ENCODE measurements at places on chromosomes 11 and 22.

DNA sequence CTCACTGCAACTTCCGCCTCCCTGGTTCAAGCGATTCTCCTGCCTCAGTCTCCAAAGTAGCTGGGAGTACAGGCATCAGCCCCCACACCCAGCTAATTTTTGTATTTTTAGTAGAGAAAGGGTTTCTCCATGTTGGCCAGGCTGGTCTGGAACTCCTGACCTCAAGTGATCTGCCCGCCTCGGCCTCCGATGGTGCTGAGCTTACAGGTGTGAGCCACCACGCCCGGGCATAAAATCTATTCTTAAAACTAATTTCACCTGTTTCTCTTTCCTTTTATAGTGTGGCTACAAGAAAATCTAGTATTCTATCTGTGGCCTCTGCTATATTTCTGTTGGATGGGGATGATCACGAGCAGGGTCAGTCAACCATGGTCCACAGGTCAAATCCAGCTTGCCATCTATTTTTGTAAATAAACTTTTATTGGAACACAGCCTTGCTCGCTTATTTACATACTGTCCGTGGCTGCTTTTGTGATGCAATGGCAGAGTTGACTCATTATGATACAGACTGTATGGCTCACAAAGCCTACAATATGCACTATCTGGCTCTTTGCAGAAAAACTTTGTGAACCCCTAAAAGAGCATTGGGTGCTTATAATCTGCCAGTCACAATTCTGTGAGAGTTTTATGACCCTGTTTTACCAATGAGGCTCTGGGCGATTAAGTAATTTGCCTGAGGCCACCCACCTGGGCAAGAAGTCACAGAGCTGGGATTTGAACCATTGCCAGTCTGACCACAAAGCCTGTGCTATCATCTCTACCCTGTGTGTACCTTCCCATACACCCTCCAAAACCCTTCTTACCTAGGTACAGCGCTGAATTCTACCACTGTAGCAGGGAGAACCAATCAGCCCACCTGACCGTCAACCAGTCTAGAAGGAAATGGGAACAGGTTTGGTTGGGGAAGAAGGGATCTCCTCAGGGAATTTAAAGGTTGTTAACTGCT lies 28.3 kb downstream of the SLC1A2 start:
- no peak for DNase-seq

GRCh38 chr11:13963169-13963948 lies 836 bp downstream of the SPON1 start:
- peak; percentile 63 for DNase-seq

DNA sequence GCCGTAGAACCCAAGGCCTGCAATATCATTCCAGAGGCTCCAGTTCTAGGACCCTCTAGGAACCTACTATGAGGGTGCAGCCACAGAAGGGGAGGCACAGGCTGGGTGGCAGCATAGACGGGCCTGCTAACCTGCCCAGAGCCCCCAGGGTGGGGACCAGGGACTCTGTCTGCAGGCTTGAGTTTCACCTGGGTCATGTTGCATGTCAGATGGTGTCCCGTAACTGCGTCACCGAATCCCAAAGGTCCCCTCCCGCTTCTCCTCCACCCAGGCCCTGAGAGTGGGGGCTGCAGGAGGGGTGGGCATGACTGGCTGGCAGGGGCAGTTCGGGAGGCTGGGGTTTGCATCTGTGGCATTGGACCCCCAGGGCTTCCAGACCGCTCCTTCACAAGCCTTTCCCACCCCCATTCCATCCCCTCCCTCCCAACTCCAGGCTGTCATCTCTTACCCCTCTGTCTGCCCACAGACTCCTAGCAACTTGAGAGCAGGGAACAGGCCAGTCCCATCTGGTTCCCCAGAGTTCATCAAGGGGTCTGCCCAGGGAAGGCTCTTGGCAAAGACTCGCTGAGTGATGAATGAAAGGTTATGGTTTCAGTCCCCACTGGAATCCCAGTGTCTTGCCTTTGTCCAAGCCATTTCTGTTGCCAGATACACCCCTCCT lies 16.3 kb downstream of the MYO7A start:
- peak; percentile 41 for DNase-seq

GRCh38 chr11:120034881-120035630 lies 102.9 kb downstream of the TRIM29 start:
- no peak for DNase-seq

GRCh38 chr11:95577716-95578460 lies 211.7 kb downstream of the FAM76B start:
- no peak for DNase-seq

GRCh38 chr22:48371391-48371790 lies 1456.3 kb downstream of the BRD1 start:
- DNase-seq: no peak

DNA sequence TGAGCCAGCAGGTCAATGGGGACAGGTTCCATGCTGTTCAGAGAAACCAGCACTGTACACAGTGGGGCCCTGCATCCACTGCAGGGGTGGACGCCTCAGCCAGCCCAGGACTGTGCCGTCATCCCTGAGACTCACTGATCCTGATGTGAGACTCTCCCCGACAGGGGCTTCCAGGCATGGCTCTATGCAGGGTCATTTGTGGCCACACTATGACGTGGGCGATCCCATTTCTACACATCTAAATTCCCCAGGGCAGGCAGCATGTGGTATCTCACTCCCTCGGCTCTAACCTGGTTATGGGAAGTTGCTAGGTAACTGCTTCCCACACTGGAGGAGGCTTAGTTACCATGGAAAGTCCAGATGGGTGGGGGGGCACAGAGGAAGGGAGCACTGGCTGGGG lies 14.2 kb upstream of the FAM83F start:
- DNase-seq: no peak

- no peak for DNase-seq
These were observed 1014.1 kb upstream of the RAG2 start for GRCh38 chr11:37612146-37612545.

GRCh38 chr11:117722082-117722481 lies 74.9 kb downstream of the DSCAML1 start:
- peak; percentile 68 for DNase-seq

- DNase-seq: no peak
These were observed 158.6 kb upstream of the CNTN5 start for GRCh38 chr11:98862169-98862568.

GRCh38 chr11:69466039-69466438 lies 15.4 kb upstream of the LINC01488 start:
- no peak for DNase-seq

GRCh38 chr22:21447694-21448402 lies 19.3 kb upstream of the TMEM191C start:
- no peak for DNase-seq

DNA sequence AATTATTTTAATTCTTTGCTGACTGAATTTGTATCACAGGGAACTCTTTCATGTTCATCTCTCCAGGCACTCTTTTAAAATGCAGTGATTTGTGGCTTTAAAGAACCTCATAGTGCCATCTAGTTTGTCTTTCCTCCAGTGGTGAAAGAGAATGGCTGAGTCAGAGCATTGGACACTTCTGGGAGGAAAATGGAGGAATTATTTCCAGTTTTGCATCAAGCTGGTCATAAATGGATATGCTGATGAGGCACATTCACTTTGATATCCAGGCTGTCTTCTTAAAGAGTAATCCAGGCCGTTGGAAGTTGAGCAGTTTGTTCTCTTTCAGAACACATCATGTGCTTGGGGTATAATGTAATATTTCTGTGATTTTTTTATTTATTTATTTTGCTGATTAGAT lies 273.7 kb downstream of the DDX10 start:
- DNase-seq: no peak

- DNase-seq: peak; percentile 51
These were observed 154.3 kb downstream of the NXPE2 start for GRCh38 chr11:114832532-114833125.

DNA sequence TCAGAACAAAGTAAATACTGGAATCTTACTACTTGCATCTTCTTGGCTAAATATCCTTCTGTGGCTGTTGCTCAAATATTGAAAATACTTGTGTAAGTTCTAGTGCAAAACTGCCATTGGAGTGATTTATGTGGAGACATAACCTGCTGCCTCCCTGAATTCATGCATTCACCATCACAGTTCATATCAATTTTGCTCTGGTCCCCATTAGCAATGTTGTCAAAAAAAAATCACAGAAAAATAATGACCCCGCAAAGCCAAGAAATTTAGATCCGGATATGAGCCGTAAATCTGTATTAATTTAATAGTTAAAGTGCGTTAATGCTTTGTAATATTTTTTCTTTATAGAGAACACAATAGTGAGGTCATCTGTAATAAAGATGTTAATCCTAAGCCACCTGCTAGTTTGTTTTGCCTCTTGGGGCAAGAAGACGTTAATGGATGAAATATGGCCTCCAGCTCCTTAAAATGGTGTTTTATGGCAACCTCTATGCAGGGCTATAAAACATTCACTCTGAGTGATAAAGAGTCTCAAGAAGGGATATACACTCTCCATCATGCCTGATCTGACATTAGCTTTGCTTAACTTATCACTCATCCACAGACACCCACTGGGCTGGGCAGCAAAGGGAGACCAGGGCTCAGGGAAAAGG lies 255.9 kb downstream of the INSC start:
- DNase-seq: no peak

GRCh38 chr11:83566950-83567349 lies 280.8 kb upstream of the CCDC90B start:
- DNase-seq: no peak

DNA sequence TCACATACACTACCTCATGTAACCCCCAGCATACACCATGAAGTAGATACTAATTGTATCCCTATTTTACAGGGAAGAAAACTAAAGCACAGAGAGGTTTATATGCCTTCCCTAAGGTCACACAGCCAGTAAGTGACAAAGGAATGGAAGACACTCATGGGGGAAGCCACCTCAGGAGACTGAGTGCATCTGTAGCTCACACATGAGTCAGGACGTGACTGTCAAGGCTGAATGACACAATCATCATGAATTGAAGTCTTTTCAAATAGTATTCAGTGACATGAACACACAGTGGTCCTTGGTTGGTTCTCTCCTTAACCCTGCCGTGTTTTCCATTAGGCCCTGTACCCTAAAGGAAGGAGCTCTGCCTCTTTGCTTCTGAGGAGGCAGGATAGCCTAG lies 463.0 kb downstream of the NTM start:
- DNase-seq: no peak

GRCh38 chr11:97614606-97615005 lies 1224.8 kb downstream of the JRKL start:
- no peak for DNase-seq

GRCh38 chr11:88167853-88168252 lies 7.4 kb downstream of the RAB38 start:
- no peak for DNase-seq

- no peak for DNase-seq
These were observed 92.3 kb upstream of the RTL6 start for GRCh38 chr22:44590291-44590690.

DNA sequence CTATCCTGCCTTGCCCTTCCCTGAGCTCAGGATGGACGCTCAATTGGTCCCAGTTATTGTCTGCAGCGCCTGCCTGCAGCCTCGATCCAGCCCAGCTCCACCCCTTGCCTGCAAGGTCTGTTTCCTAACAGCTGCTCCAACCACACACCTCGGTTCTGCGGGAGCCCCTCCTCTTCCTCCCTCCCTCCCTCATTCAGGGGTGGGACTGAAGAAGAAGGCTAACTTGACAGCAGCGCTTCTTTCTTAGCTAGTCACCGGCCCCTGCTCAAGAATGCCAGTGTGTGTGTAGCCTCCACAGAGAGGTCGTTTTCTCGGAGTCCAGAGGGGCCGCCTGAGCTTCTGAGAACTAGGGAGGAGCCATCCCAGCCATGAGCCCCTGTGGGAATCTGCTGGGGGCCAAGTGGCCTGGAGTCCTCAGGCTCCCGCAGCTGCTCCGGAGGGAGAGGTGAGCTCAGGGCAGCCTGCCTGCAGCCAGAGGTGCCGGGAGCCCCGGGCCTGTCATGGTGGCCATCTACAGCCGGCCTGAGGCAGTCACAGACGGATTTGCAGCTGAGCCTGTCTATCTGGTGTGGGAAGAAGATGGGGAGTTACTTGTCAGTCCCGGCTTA lies 36.1 kb downstream of the LIMK2 start:
- peak; percentile 89 for DNase-seq

GRCh38 chr22:32539631-32540421 lies 65.2 kb downstream of the FBXO7 start:
- DNase-seq: no peak

DNA sequence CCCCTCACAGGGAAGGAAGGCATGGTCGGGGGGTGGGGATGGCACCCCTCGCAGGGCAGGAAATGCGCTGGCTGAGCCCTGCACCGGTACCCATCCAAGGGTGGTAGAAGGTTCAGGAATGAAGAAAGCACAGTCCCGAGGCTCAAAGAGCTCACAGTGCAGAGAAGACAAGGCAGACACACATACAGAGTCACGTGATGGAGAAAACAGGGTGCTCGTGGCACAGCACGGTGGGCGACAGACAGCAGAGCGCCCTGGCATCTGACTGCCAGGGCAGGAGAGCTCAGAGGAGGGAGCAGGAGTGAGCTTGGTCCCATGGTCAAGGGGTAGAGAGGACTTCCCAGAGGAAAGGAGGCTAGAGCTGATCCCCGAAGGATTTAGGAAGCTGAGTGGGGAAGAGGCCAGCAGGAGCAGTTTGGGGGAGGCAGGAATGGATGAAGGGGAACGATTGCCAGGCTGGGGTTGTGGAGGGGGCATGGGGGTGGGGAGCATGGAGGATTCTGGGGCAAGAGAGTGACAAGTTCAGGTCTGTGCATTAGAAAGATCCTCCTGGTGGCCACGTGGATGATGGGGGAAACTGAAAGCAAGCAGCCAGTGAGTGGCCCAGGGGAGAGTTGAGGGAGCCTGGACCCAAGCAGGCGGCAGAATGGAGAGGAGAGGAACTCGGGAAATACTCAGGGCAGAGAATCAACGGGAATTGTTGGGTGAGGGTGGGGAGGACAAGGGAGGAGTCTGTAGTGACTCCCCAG lies 43.9 kb downstream of the PDE2A start:
- DNase-seq: no peak

DNA sequence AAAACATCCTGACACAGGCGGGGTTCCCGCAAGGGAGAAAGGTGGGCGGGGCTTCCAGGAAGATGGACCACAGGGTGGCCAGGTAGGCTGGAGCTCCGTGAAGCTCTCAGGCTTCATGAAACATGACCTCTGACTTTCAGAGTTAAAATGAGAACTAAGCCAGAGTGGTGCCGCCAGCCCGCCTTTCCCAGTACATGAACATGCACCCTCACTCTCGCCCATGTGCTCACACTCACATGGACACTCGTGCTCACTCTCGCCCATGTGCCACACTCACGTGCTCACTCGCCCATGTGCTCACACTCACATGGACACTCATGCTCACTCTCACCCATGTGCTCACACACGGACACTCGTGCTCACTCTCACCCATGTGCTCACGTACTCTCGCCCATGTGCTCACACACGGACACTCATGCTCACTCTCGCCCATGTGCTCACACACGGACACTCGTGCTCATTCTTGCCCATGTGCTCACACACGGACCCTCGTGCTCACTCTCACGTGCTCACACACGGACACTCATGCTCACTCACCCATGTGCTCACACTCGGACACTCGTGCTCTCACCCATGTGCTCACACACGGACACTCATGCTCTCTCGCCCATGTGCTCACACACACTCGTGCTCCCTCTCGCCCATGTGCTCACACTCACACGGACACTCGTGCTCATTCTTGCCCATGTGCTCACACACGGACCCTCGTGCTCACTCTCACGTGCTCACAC lies 10.0 kb downstream of the RNH1 start:
- no peak for DNase-seq

- DNase-seq: no peak
These were observed 20.0 kb upstream of the TALDO1 start for GRCh38 chr11:727281-727701.
